ENCODE measurements at places on chromosomes 11 and 22. TPM values are rescaled to one million over a fixed set of nuclear protein-coding genes. Genes with fewer than 3 reads are reported as not detected.

The SIRT3 gene
- 13.7 TPM for total RNA-seq

The C11orf21 gene
- 2.3 TPM for total RNA-seq

The OSBP gene
- total RNA-seq: 32.6 TPM

The TREH gene
- total RNA-seq: under 0.01 TPM

The TNNI2 gene
- total RNA-seq: 3,726 TPM

The GPHA2 gene
- not detected for total RNA-seq

The GNAZ gene
- total RNA-seq: 3.0 TPM

The PYGM gene
- total RNA-seq: 165 TPM

The CCDC116 gene
- 0.27 TPM for total RNA-seq

The ROBO4 gene
- total RNA-seq: 17.8 TPM

The CDHR5 gene
- 0.75 TPM for total RNA-seq

Data from muscle of leg (tissue), 16 donors.